Activated CD4-positive, CD25-positive, alpha-beta regulatory T cell (primary cell): ENCODE measurements at places on chromosomes 7 and 10.

DNA sequence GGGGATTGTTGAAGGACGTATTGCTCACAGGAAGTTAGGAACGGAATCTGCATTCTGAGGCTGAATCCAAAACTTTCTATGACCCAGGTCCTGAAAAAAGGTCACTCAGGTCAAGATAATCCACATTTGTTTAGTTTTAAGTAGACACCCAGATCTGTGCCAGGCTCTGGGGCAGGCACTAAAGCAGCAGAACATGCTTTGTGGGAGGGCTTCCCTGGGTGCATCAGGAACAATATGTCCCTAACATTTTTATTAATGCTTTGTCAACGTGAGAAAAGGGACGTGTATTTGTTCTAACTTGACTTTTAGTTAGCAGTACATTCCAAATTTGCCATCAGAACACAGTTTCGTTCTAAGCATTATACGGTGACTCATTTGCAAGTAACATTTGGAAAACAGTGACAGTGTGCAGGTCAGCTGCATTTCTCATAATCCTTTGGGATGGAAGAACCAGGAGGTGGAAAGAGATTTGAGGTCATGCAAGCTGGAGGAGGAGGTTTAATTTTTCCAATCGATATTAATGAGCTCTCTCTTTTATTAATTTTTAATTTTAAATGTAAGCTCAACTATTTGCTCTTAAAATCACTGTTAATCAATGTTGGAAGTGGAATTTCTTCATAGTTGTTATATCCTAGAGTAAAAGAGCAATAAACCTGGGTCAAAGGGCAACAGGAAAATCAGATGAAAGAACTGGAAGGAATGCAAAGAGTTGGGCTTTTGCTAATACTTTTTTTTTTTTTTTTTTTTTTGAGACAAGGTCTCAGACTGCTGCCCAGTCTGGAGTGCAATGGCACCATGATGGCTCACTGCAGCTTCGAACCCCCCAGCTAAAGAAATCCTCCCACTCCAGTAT, 35.0 kb downstream of the TAS2R41 start:
- DNase-seq: no peak

GRCh38 chr10:46253076-46254006, 33.5 kb upstream of the ANTXRL start:
- DNase-seq: no peak

DNA sequence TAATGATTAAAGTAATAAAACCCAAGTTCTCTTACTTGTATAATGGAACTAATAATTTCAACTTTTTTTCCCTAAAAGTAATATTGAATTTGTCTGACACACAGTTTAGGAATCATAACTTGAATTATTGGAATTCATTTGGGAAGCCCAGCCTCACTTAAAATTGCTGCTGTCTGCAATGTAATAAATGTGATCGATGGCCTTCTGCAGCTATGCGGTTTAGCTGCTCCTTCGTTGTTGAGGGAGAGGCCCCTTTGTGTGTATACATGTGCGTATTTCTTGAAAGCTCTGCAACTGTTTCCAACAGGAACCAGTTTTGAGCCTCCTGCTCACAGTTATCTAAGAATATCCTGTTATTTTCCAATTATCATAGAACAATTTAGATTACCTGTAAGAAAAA, 152.5 kb downstream of the AKR1D1 start:
- DNase-seq: no peak

DNA sequence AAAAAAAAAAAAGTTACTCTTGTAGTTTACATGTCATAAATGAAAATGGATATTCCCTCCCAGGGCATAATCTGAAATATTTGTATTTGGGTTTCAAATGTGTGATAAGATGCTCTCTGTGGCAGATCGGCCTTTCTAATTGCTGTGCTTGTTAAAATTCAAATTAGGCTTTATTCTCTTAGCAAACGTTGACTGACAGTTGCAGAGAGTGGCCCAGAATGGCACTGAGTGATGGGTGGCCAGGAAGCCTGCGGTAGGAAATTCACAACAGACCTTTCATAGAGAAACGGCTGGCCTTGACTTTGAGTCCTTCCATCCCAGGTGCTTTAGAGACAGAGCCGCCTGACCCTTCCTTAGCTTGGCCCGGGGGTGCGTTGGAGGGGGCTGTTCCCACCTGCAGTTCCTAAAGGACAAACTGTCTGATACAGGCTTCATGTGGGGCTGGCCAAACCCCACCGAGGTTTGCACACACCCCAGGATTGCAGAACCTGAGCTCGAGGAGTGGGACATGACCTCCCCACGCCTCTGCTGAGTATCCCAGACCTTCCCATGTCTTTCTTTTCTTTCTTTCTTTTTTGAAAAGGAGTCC, 152.7 kb downstream of the CUX1 start:
- no peak for DNase-seq

DNA sequence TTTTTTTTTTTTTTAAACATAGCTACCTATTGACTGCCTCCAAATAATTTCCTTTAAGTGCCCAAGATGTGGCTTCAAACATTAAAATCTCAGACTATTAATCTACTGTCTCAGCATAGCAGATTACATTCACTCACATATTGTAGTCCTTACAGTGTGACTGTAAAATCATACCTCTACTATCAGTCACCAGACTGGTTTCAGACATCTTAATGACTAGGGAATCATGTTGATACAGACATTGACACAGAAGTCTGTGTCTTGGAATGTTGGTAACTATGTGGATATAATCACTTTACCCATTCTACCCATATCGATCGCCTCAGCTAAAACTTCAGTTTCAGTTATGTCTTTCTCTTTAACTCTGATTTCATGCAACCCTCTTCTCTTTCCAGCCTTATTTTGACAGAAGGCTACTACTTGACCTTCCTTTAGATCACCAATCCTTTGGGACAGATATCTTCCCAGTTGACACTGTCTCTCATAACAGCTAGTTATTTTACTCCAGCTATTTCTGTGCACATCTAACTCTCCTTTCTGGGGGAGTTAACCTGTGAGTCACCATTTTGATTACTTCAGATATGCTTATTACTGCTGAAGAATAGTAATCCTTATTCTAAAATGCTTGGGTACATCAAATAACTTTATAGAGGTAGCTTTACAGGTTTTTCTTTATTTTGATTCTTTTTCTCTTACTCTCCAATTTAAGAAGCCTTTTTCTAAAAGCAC, 7.0 kb downstream of the TNKS2 start:
- DNase-seq: no peak

DNA sequence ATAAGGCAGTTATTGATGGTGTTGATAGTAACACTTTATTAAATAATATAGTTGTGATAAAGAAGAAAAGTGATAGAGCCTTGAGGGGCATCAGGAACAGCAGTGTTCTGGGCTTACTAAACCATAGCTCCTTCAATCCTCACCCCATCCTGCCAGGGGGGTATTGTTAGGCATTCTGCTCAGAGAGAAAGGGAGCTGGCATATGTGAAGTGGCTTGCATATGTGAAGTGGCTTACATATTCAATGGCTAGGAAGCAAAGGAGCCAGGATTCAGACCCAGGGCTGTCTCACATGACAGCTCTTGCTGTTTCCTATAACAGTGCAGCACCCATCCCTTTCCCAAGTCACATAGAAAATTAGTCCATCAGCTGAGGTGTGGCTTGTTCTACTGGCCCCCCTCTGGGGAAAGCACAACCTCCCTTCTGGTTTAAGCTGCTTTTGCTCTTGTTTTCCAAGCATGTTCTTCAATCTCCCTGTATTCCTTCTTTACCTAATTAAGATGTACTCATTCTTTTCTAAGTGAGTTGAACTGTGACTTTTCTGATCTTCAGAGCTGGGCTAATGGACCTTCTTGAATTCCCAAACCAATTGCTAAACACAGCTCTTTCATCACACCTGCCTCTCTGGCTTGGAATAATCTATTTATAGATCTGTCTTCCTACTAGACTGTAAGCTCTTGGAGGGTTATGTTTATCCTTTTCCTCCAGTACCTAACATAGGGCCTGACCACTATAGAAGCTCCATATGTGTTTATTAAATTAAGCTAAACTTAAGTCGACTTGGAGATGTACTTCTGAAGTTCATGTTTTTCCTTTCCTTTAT, 108.7 kb upstream of the GLI3 start:
- no peak for DNase-seq

DNA sequence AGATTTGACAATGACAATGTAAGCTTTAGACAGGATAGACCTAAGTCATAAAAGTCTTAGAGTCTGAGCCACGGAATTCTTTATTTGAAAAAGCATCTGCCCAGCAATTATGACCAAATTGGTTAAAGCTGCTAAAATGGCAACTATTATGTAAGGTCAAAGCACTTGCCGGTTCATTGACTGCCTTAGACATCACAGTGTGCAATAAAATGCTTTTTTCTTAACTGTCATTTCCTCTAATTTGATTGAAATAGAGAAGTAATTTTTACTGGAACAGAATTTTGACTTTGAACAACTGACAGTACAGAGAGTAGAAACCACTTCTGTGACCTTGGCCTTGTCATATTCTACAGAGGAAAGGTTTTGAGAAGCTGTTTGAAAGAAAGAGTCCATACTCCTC, 142.9 kb downstream of the THSD7A start:
- no peak for DNase-seq

- DNase-seq: no peak
Measured at GRCh38 chr7:115840702-115841101, 189.9 kb downstream of the TFEC start.

GRCh38 chr10:26173837-26174236, 42.7 kb upstream of the GAD2 start:
- DNase-seq: no peak
